ENCODE measurements at places on chromosomes 3 and 15.

GRCh38 chr3:22474706-22475445 lies 723.9 kb upstream of the ZNF385D start:
- DNase-seq: no peak

DNA sequence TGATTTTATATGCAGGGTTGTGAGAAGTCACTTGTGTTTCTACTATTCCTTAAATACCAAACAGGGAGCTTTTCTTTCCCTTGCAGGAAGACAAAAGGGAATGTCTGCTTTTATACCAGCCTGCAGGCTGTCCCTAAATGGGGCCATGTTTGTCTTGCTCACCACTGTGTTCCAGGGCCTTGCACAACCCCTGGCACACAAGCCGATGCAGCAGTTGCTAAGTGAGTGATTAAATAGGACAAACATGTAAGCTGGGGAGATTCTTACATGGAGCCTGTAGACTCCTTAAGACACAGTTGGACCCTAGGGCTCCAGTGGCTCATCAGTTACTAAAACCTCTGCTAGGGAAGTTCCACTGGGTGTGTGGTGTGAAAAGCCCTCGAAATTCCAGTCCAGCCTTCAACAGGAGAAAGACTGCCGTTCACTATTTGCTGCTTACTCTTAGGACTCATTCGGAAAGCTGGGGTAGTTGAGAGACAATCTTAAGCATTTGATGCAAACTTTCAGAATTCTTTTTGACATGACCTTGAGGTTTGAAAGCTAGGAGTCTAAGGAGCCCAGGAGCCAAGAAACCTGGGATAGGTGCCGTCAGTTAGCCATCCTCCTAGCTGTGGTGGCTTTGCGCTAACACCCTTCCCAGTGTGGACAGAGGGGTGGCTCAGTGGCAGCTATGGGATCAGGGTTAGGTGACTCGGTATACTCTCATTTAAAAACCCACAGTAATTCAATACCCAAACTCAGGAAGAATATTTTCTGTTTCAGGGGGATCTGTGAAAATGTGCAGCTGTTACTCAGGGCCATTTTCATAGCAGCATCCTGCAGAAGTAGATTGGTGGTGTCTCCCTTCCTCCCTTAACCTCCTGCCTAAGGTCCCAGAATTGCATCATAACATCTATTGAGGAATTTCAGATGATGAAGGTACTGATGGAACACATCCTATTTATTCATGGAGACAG lies 39.1 kb downstream of the SYNM start:
- no peak for DNase-seq

DNA sequence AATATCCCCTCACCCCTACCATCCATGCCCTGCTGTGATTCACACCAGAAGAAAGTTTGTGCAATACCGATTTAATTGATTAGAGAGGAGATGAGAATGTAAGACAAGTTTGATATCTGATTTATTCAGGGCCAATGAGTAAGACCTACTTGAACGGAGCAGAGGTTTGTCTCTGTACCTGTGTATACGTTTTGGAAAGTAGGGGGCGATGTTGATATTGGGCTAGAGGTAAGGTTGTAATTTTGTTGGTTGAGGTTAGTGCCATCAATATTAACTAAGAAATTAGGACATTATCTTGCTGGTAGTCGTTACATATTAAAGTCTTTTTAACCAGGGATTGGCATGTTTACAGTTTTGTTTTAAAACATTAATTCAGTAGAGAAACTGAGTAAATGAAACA lies 20.5 kb downstream of the EAF2 start:
- DNase-seq: no peak

- DNase-seq: peak; percentile 59
Measured at GRCh38 chr3:186540221-186540834, 3.9 kb downstream of the CRYGS start.

- no peak for DNase-seq
Measured at GRCh38 chr3:141876891-141877621, 613 bp downstream of the ATP1B3 start.

Data from SK-N-MC (cell line).